T47D (cell line): ENCODE measurements at places on chromosomes 16 and 17.

DNA sequence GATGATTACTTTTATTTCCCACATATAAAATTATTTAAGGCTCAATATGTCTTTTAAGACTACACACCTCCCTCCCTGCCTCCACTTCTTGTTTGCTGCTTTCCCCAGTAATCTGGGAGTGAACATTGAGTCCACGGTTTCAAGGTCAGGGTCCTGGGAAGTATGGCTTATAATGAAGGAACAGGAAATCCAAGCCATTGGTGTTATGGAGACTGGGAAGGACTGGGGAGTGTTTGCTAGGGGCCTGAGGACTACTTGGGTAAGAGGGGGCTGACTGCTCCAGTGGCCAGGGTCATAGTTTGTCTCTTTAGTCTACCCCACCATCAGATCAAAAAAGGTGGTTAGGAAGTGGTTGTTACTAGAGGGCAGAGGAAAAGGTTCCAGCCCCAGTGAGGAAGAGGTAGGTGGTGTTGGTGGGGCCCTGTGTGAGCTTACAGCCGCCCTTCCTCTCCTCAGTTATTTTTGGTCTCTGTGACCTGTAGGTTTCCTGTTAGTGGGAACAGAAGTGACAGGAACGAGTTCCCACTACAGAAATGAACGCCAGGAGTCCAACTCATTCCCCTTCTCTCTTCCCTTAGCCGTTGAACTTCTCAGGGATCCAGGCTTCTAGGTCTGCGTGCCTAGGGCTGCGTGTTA is 742 bp upstream of the SLC16A13 start:
- no peak for DNase-seq

GRCh38 chr17:76397687-76398522 is 13.5 kb downstream of the SPHK1 start:
- peak; percentile 93 for DNase-seq

DNA sequence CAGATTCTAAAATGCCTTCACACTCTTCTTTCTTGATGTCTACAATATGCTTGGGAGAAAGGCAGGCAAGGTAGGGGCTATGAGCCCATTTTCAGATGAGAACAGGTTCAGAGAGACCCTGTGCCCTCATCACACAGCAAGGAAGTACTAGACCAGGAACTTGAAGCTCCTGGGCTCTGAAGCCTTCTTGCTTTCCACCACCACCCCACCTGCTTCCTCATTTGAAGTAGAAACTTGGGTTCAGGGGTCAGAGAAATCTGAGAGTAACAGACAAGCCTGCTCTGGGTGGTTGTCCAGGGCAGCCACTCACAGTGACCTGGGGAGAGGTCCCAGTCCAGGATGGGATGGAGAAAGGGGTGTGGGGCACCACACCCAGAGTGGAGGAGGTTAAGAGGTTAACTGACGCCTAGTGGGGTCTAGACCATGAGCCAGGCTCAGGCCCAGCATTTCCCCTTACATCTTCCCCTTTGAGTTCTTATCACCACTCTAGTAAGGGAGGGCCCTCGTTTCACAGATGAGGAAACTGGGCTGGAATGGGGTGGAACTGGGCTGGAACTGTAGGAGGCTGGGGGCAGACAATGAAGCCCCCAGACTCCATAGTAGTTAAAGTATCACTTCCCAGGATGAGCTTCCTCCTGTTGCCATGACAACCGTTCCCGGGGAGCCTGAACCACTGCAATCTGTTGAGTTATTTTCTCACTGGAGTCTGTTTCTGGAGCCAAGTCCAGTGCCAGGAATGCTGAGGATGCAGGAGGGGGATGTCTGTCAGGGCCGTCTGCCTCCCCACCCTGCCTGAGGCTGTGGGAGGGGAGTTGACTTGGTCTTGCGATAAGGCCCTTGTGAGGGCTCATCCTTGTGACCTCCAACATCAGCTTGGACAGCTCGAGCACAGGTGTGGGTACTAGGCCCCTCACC is 16.2 kb upstream of the PHF12 start:
- DNase-seq, result no peak

- no peak for DNase-seq
Measured at GRCh38 chr16:1942047-1942809, 771 bp downstream of the MSRB1 start.

- DNase-seq, result no peak
Measured at GRCh38 chr16:88301431-88301830, 81.3 kb upstream of the ZNF469 start.

DNA sequence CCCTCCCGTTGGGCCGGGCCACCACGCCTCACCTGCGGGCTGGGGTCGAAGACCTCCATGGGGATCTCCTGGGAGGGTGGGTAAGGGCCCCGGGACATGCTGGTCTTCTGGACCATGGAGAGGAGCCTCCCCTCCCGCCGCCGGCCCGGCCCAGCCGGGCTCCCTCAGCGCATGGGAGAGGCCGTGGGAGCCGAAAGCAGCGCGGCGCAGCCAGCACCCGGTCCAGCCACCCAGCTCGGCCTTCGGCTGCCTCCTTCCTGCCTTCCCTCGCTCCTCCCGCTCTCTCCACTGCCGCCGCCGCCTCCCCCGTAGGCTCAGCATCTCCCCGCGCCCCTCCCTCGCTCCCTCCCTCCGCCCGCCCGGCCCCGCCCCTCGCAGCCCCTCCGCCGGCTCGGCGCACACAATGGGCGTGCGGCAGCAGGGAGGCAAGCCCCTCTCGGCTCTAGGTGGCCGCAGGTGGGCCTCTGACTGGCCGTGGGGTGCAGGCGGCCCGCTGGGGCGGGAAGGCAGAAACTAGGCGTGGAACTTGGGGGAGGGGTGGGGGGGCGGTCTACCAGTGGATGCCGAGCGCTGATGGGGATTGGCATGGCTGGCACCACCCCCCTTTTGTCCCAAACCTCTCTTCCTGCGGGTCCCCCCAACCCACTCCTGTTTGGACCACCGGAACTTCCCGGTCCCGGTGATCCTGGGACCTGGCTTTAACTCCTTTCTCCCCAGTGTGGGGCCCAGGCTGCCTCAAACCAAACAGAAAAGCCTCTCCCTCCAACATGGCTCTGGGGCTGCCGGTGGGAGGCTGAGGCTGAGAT is at the start of gene CACNB1:
CACNB1 (minus strand) TSS at position 290 of the 806 bp plus-strand sequence; CDS start at position 116, 174 bp downstream.
- peak; percentile 95 for DNase-seq

- no peak for DNase-seq
Measured at GRCh38 chr16:50549561-50549915, 1.3 kb downstream of the NKD1 start.

GRCh38 chr16:75273054-75273925 is 21.9 kb upstream of the BCAR1 start:
- DNase-seq, result no peak

DNA sequence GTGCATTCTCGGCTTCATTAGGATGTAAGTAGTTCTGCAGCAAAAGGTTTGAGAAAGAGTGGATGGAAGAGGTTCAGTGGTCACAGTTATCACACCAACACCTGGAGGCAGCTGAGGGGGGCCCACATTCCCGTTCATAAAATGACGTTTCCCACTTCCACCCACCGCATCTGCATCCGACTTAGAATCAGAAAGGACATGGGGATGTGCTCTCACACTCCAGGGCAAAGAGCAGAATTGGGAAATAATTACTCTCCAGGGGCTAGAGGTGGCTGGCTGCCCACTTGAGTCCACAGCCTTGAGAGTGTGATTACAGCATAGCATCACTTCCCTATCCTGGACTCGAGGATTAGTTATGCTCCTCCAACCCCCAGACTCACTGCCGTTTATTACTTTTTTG is 122.0 kb downstream of the CPPED1 start:
- no peak for DNase-seq

- no peak for DNase-seq
Measured at GRCh38 chr17:36107660-36108059, 4.0 kb downstream of the CCL4 start.

- DNase-seq, result peak; percentile 98
Measured at GRCh38 chr17:50055055-50055425, 870 bp upstream of the ITGA3 start.
